ENCODE measurements at places on chromosomes 6 and 20.

GRCh38 chr6:717135-717534, 24.2 kb upstream of the EXOC2 start:
- no peaks in the 10 kb centered on the region for H3K4me1 ChIP-seq
- H3K36me3 ChIP-seq: no peaks in the 10 kb centered on the region
- DNase-seq: no peak
- no peaks in the 10 kb centered on the region for H3K27me3 ChIP-seq
- no peak overlapping the region for H3K27ac ChIP-seq
- H3K4me3 ChIP-seq: no peak overlapping the region

DNA sequence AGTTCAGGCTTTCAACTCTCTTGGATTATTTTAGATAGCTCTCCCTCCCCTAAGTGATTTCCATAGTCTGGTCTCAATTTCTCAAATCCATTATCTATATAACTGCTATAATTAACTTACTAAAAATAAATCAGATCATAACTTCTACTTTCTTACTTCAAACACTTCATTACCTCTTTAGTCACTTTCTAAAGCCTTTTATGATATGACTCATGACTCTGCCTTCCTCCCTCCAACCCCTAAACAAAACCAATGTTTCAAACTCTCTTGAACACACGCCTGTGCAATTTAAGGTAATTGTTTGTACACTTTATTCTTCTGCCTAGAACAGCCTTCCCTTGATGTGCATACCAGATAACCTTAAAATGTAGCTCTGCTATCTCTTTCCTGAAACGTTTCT, 100.5 kb downstream of the LMBRD1 start:
- H3K36me3 ChIP-seq: peaks cover 13% of the 10 kb centered on the region
- no peak for DNase-seq
- no peak overlapping the region for H3K27ac ChIP-seq
- no peaks in the 10 kb centered on the region for H3K4me1 ChIP-seq
- no peak overlapping the region for H3K4me3 ChIP-seq
- no peaks in the 10 kb centered on the region for H3K27me3 ChIP-seq

DNA sequence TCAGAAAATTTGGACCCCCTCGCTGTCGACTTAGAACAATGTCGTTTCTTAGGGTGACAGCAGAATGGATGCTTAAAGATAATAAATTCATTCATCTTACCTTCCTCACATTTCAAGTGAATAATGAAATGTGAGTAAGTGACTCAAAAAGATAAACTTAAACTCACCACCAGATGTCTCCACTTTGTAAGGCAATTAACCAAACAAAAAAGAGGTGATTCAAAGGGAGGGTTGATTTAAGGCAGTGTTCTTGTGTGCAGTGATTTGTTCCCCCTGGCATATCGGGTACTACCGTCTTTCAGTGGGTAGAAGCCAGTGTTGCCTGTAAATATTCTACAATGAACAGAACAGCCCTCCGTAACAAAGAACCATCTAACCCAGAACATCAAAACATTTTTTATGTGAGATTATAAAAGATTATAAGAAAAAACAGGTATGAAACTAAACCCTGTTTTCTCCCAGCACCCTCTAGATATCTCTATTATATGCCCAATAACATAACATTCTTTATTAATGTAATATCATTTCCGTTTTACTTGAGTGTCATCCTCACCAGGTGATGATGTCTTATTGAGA, 589.7 kb downstream of the CBLN4 start:
- no peak for DNase-seq
- H3K27ac ChIP-seq: no peak overlapping the region
- H3K4me1 ChIP-seq: no peaks in the 10 kb centered on the region
- no peaks in the 10 kb centered on the region for H3K27me3 ChIP-seq
- no peaks in the 10 kb centered on the region for H3K36me3 ChIP-seq

DNA sequence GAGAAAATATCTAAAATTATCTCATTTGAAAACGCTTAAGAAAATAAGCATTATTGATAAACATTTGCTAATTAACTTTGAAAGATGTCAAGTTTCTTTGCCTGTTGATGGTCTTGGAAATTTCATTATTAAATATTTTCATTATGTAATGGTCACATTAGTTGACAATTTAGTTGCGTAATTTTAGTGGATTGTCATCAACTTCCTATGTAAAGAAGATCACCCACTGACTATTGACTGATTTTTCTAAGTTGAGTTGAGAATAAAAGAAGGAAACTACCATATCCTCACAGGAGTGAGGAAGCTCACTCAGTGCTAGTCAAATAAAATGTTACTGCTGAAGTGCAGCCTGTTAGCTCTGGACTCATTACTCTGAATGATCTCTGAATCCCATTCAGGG, 79.9 kb upstream of the LY86 start:
- no peaks in the 10 kb centered on the region for H3K27me3 ChIP-seq
- no peak overlapping the region for H3K27ac ChIP-seq
- H3K36me3 ChIP-seq: no peaks in the 10 kb centered on the region
- H3K4me3 ChIP-seq: no peak overlapping the region
- DNase-seq: no peak

GRCh38 chr6:21861942-21862341, 268.4 kb downstream of the SOX4 start:
- no peak overlapping the region for H3K4me3 ChIP-seq
- DNase-seq: no peak
- H3K36me3 ChIP-seq: no peaks in the 10 kb centered on the region
- H3K27ac ChIP-seq: no peak overlapping the region
- no peaks in the 10 kb centered on the region for H3K27me3 ChIP-seq

DNA sequence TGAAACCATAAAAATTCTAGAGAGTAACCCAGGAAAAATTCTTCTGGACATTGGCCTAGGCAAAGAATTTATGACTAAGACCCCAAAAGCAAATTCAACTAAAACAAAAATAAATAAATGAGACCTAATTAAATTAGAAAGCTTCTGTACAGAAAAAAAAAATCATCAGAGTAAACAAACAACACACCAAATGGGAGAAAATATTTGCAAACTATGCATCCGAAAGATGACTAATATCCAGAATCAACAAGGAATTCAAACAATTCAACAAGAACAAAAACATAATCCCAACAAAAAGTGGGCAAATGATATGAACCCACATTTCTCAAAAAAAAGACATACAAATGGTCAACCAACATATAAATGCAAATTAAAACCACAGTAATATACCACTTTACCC, 242.6 kb upstream of the CDYL start:
- DNase-seq: no peak
- H3K27me3 ChIP-seq: no peaks in the 10 kb centered on the region
- H3K4me1 ChIP-seq: no peaks in the 10 kb centered on the region
- no peaks in the 10 kb centered on the region for H3K36me3 ChIP-seq

GRCh38 chr20:44736170-44737021, 9.3 kb upstream of the KCNK15 start:
- no peaks in the 10 kb centered on the region for H3K27me3 ChIP-seq
- no peaks in the 10 kb centered on the region for H3K36me3 ChIP-seq
- H3K4me1 ChIP-seq: no peaks in the 10 kb centered on the region
- no peak overlapping the region for H3K4me3 ChIP-seq

- no peaks in the 10 kb centered on the region for H3K4me1 ChIP-seq
- DNase-seq: no peak
- no peaks in the 10 kb centered on the region for H3K36me3 ChIP-seq
- no peaks in the 10 kb centered on the region for H3K27me3 ChIP-seq
These were observed 2.1 kb downstream of the ZC3H12D start for GRCh38 chr6:149482545-149483333.

DNA sequence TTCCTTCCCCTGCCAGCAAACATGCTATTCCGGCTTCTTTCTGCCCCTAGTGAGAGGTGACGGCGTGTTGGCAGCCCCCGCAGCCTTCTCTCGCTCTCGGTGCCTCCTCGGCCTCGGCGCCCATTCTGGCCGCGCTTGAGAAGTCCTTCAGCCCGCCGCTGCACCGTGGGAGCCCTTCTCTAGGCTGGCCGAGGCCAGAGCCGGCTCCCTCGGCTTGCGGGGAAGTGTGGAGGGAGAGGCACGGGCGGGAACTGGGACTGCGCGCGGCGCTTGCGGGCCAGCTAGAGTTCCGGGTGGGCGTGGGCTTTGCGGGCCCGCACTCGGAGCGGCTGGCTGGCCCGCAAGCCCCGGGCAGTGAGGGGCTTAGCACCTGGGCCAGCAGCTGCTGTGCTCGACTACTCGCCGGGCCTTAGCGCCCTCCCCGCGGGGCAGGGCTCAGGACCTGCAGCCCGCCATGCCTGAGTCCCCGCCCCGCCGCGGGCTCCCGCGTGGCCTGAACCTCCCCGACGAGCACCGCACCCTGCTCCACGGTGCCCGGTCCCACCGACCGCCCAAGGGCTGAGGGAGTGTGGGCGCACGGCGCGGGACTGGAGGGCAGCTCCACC, 20.0 kb upstream of the PXDC1 start:
- H3K4me1 ChIP-seq: no peaks in the 10 kb centered on the region
- H3K36me3 ChIP-seq: no peaks in the 10 kb centered on the region
- DNase-seq: no peak
- H3K27me3 ChIP-seq: no peaks in the 10 kb centered on the region
- no peak overlapping the region for H3K27ac ChIP-seq

DNA sequence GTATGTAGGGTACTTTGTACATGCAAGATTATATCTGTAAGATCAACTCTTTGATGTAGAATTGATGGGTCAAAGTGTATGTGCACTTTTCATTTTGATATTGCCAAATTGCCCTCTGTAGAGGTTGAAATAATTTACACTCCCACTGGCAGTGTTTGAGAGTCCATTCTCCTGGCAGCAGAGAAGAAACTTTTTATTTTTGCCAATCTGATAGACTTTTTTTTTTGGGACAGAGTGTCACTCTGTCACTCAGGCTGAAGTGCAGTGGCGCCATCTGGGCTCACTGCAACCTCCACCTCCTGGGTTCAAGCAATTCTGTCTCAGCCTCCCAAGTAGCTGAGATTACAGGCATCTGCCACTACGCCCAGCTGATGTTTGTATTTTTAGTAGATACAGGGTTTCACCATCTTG, 199.2 kb downstream of the ZFAND3 start:
- no peaks in the 10 kb centered on the region for H3K36me3 ChIP-seq
- no peak for DNase-seq
- no peaks in the 10 kb centered on the region for H3K27me3 ChIP-seq
- H3K4me3 ChIP-seq: no peak overlapping the region
- no peak overlapping the region for H3K27ac ChIP-seq

- no peak for DNase-seq
- no peaks in the 10 kb centered on the region for H3K36me3 ChIP-seq
- H3K4me3 ChIP-seq: no peak overlapping the region
- H3K27ac ChIP-seq: no peak overlapping the region
- H3K4me1 ChIP-seq: no peaks in the 10 kb centered on the region
These were observed 5.6 kb upstream of the CEP85L start for GRCh38 chr6:118656847-118657451.

DNA sequence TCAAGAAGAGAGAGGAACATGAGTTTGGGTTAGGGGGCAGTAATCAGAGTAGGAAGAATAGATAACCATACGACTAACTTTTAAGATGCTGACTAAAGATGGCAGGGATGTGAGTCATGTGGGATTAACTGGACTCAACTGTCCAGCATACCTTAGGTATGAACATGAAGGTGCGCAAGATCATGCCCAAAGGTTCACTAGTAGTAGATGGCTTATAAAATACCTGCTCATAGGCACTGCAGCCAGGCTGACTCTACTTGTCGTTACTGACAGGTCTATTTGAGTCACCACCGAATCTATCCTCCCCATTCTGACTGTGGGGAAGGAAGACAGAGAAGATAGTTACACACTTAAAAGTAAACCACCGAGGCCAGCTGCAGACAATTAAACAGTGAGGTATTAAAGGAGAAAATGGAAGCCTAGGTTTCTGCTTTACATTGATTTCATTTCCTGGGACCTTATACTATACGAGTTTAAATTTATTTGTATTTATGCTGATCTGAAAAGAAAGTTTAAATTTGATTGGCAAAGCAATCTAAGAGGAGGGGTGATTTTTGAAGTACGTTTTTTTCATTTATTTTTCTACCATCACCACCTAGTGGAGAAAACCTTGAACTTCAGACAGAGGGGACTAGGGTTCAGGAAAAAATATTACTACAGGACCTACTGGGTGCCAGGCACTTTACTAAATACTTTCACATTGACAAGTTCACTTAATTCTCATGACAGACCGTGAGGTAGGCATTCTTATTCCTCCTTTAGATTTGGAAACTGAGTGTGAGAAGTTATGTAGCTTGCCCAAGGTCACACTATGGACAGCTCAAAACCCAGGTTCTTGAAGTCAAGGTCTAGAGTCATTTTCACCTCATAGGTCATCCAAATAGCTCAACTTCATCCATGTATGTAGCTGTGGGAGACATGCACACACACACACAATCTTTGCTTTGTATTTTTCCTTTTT, 4.0 kb upstream of the WRNIP1 start:
- H3K4me1 ChIP-seq: no peaks in the 10 kb centered on the region
- no peak overlapping the region for H3K27ac ChIP-seq
- DNase-seq: no peak
- H3K36me3 ChIP-seq: no peaks in the 10 kb centered on the region
- no peaks in the 10 kb centered on the region for H3K27me3 ChIP-seq

GRCh38 chr6:144049386-144049785, 41.3 kb upstream of the PLAGL1 start:
- H3K36me3 ChIP-seq: no peaks in the 10 kb centered on the region
- no peak for DNase-seq
- H3K4me3 ChIP-seq: no peak overlapping the region

DNA sequence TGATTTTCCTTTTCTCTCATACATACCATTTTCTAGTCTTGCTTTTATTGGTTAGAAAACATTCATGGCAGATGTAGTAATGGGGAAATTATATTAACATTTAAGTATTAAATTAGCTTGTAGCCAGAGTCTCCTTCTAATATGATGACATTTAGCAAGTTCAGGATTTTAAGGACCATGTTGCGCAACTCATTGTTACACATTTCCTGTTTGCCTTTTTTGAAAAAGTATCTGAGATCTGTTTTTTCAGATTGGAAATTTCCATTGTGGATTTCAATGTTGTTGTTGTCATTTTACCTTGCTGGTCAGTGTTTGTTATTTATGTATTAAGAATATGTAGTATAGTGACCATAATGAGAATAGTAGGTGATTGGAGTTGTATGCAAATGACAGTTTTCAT, 38.7 kb downstream of the CDKAL1 start:
- H3K4me3 ChIP-seq: no peak overlapping the region
- no peaks in the 10 kb centered on the region for H3K36me3 ChIP-seq
- no peaks in the 10 kb centered on the region for H3K27me3 ChIP-seq
- no peak overlapping the region for H3K27ac ChIP-seq

GRCh38 chr6:31568537-31568961, 3.5 kb upstream of the LTA start:
- DNase-seq: no peak
- H3K4me1 ChIP-seq: no peaks in the 10 kb centered on the region
- H3K27me3 ChIP-seq: peaks cover 4% of the 10 kb centered on the region
- no peak overlapping the region for H3K4me3 ChIP-seq
- no peak overlapping the region for H3K27ac ChIP-seq
